ENCODE measurements at places on chromosomes 1 and 21.
A peak's percentile ranks its signal among the peaks of the same experiment; 100 is the strongest.

DNA sequence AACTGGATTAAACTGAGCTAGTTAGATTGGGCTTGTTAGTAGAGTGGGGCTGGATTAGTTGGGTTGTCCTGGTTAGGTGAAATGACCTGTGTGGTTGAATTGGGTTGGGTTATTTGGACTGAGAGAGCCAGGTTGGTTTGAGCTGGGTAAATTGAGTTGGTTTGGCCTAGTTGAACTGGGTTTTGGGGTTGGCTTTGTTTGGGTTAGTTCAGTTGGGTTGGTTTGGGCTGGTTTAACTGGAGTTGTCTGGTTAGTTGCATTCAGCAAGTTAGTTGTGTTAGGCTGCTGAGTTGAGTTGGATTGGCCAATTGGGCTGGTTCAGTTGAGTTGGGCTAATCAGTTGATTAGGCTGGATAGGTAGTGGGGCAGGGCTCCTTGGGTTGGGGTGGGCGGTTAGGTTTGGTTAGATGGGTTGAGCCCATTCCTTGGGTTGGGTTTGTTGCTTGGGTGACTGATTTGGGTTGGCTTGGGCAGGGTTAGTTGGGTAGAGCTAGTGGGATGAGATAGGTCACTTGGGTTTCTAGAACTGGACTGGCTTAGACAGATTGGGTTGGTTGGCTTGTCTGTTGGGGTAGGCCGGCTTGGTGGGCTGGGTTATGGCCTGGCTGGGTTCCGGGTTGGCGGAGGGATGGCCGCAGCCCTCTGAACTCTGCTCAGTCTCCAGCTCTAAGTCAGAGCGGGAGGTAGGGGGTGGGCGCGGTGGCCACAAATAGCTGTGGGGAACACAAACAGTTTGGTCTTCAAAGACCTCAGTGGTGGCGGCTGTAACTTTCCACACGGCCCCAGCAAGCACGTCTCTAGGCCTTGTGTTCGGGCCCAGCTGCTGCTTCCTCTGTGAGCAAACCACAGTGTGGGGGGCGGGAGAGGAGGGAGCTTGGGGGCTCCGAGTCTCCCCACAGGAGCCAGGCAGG lies 67.2 kb upstream of the RUNX3 start:
- DNase-seq: no peak

GRCh38 chr1:41618066-41618825 lies 133.8 kb upstream of the EDN2 start:
- no peak for DNase-seq

DNA sequence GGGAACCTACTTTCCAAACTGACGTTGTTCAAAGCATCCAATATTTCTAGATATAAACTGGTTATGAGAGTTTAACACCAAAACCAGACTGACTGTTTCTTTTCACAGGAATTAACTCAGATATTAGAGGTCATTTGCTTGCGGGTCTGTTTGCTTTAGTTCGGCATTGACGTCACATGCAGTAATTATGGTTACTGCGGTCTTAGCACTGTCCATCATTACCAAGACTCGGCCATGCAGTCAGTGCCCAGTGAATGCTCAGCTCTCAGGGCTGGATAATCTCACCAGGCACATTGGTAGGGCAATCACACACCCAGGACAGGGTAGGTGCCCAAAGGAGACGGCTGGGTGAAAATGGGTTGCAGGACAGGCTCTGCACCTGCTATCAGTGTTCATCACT lies 9.9 kb upstream of the F3 start:
- no peak for DNase-seq

DNA sequence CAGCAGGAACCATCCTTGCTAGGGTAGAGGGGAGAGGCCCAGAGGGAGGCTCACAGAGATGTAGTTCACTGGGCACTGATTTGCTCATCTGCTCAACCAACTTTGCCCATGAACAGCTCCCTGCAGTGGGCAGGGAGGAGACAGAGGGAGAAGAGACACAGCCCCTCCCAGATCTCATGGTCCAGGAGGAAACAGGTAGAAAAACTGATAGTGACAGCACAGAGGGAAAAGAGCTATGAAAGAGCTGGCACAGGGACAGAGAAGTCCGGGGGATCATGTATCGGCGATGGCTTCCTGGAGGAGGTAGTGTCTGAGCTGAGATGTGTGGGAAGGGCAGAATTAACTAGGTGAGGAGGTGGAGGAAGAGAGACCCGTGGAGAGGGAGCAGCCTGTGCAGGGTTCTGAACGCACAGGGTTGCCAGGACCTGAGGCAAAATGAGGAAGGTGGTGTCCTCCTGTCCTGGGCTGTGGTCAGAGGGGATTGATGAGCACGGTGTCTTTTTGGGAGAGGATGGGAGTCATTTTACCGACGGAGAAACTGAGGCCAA lies 85.9 kb downstream of the PTPRU start:
- DNase-seq: no peak

DNA sequence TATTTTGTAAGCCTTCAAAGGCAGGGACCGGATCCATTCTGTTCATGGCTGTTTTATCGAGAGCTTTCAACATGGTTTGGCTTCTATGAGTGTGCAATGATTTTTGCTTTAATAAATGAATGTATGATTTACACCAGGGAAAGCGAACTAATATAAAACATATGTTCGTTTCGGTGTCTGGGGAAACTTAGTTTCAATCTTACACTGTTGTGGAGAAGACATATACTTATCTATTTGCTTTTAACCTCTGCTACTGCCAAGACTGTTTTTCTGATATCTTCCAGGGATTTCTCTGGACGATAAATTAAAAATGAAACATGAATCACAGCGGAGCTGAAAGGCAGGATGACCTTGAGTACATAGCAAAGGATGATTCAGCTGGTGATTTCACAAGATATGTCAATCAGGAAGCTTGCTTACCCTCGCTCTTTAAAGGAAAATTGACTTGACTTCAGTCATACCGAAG lies 14.7 kb upstream of the CYYR1 start:
- peak; percentile 25 for DNase-seq

GRCh38 chr1:158563853-158564252 lies 6.5 kb downstream of the OR6P1 start:
- DNase-seq: no peak

- DNase-seq: no peak
Measured at GRCh38 chr1:228945885-228946284, 210.6 kb downstream of the RHOU start.

- no peak for DNase-seq
Measured at GRCh38 chr1:22290611-22291010, 147.7 kb upstream of the WNT4 start.

- no peak for DNase-seq
Measured at GRCh38 chr1:8354038-8354437, 36.1 kb downstream of the SLC45A1 start.

GRCh38 chr21:28283641-28284490 lies 708.8 kb downstream of the LTN1 start:
- peak; percentile 93 for DNase-seq

DNA sequence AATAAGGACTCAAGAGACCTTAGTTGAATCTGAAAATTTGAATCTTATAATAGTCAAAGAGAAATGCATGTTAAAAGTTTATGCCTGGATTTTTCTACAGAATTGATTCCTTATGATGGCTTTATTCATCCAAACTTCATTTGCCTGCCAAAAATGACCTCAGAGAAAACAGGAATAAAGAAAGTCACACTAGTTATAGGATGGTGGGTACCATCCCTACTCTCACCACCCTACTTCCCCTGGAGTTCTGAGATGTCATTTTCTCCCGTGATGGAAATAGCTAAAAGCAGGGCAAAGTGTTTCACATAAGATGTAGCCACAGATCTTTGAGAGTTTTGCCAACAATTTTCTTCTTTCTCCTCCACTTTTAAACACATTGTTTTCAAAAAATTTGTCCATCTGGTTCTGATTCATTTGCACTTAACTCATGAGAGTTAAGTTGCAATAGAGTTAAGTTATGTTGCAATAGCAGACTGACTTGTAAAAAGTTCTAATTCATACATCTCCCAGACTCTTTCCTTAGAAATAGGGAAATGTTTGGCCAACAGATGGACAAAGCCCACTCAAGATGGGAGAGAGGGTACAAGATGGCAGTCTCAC lies 384.6 kb downstream of the PLPP3 start:
- DNase-seq: peak; percentile 74

- no peak for DNase-seq
Measured at GRCh38 chr1:209768354-209768774, 12.5 kb downstream of the TRAF3IP3 start.

- no peak for DNase-seq
Measured at GRCh38 chr1:53516181-53516580, 57.0 kb downstream of the DMRTB1 start.

DNA sequence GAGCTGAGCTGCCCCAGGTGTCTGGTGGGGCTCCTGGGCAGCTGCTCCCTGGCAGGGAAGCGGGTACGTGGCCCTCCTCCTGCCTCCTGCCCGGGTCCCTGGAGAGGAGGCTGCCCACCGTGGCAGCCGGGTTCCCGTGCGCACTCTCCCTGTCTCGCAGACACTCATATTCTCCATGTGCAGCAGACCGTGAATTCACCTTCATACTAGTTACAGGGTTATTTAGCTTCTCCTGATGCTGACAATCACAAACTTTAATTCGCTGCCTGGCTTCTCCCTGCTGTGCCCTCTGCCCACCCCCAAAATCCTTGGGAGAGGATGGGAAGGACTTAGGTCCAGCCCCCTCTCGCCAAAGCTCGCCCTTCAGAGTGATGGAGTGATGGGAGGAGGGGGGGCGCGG lies 95.3 kb downstream of the CASZ1 start:
- DNase-seq: no peak

GRCh38 chr1:99674115-99675064 lies 28.5 kb downstream of the PALMD start:
- DNase-seq: no peak

DNA sequence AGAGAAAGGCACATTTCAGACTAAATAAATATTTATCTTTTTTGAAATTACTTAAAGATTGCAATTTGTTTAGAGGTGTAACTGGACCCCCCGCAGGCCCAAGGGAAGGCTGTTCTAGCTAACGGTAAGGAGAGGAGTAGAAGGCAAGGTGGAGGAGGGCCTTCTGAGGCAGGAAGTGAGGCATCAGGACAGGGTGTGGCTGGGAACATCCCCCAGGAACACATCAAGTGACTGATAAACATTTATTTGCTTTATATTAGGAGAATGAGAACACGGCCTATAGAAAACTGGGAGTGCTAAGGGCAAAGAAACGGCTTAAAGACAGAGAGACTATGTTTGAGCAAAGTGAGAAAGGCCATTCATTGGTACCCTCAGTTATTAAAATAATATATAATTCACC lies 23.2 kb downstream of the HIVEP3 start:
- no peak for DNase-seq

DNA sequence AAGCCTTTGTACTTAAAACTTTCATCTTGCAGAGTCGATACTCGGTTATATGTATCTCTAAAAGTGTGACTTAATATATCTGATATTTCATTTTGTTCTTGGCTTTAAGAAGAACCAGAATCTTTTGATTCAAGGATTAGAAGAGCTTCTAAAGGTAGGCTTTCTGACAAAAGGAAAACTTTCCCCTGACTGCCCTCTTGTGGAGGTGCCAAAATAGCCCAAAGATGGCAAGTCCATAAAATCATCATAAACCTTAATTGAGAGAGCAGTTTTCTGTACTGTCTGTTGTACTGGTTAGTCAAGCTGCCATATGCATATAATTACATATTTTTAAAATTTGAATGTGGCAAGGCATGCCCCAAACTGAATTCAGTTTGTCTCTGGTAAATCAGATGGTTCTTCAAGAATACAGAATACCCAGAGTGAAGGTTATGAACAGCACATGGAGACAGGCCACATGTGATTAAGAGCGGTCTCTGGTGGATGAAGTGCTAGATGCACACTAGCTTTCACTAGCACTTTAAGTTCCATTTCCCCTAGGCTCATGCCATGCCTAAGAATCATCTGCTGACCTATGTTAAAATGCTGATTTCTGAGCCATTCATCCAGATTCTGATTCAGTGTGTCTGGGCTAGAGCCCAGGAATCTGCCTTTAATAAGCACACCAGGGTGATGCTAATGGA lies 27.7 kb upstream of the ELAVL4 start:
- DNase-seq: no peak

DNA sequence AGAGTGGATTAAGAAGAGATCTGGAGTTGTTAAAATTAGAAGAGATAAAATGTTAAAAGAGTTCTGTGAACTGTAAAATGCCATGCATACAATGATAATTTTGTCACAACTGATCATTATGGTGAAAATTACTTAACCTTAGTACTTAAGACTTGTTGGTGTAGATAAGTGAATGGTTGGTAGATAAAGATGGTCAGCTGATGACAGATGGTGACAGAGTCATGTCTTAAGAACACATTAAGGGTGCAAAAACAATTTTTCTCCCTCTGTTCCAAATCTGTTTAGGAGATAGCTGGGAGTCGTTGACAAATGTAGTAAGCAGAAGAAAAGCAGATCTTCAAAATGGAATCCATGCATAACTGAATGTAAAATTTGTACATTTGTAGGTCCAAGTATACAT lies 18.5 kb upstream of the CACHD1 start:
- no peak for DNase-seq

- DNase-seq: no peak
Measured at GRCh38 chr21:27246741-27247140, 279.9 kb upstream of the ADAMTS5 start.

DNA sequence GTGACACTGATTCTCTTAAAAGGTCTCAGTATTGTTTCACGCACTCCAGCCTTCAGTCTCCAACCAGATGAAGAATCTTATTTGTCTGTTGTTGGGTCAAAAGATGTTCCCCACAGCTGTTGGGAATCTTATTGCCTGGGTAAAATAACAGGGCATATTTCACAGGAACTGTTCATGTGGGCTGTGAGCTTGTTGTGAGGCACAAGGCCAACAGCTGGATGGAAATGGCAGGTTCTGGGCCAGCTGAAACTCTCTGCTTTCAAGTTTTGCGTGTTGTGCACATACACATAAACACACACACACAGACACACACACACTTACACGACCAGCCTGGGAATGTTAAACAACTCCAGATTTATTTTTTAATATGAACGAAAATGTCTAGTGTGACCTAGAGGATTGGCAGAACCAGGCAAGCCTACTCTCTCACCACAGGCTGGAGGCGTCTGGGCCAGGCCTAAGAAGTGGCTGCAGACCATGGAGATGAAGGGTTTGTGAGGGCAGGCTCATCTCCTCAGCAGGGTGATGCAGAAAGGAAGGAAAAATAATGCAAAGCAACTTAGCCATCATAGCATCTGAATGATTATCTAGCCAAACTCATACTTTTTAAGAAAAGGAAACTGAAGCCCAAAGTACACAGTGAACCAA lies 357.0 kb downstream of the TTLL7 start:
- no peak for DNase-seq

All from AG09309 (cell line).